Neuronal stem cell (in vitro differentiated cells): ENCODE measurements at places on chromosomes 7 and 10.

- DNase-seq: no peak
Observed at GRCh38 chr7:95481271-95482165, 4.2 kb upstream of the ASB4 start.

DNA sequence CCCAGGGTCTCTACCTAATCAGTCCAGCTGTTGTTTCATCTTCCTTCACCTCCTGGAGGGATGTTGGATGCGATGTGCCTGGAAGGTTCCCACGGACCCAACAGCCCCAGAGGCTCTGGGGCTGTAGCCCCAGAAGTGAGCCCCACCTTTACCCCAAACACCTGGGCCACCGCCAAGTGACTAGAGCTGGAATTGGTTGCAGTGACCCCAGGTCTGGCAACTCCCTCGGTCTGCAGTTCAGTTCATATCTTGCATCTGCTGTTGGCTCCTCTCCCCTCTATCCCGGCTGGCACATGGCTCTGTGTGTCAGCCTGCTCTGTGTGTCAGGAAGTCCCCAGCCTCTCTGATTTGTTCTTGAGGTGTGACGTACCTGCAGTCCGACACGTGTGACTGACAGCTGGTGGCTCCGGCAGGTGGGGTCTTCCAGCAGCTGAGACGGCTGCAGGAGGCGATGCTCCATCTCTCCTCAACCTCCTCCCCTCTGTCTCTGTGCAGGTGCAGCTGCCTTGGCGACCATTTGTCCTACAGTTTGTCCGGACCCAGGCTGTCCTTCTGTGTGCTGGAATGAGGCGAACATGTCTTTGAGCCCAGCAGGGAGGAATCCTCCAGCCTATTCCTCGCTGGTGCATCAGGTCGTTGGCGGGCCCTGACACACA is 38.6 kb downstream of the ELFN1 start:
- DNase-seq: no peak

- DNase-seq: no peak
Observed at GRCh38 chr7:130853503-130854279, 119.7 kb upstream of the KLF14 start.

DNA sequence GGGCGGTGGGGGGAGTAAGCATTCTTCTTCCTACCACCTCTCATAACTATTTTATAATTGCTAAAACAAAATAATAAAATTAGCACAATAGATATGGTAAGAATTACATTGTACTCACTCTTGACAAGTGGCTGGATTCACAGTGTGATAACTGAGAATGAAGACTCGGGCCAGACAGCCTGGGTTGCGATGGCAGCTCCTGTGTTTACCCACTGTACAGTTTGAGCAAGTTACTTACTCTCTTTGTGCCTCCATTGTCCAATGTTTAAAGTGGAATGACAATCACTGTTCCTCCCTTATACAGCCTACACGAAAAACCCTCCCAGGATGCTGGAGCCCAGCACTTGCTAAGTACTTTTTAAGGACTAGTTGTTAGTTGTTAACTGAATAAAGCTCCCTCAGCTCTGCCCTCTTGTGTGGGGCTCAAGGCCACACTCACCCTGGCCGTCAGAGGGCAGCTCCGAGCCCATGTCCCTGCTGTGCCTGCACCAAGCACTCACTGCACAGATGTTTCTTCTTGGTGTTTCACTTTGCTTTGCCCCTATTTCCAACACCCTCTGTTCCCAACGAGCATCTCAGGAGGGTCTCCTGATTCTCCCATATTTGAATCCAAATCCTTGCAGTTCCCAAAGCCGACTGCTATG is 56.4 kb upstream of the NPS start:
- no peak for DNase-seq

DNA sequence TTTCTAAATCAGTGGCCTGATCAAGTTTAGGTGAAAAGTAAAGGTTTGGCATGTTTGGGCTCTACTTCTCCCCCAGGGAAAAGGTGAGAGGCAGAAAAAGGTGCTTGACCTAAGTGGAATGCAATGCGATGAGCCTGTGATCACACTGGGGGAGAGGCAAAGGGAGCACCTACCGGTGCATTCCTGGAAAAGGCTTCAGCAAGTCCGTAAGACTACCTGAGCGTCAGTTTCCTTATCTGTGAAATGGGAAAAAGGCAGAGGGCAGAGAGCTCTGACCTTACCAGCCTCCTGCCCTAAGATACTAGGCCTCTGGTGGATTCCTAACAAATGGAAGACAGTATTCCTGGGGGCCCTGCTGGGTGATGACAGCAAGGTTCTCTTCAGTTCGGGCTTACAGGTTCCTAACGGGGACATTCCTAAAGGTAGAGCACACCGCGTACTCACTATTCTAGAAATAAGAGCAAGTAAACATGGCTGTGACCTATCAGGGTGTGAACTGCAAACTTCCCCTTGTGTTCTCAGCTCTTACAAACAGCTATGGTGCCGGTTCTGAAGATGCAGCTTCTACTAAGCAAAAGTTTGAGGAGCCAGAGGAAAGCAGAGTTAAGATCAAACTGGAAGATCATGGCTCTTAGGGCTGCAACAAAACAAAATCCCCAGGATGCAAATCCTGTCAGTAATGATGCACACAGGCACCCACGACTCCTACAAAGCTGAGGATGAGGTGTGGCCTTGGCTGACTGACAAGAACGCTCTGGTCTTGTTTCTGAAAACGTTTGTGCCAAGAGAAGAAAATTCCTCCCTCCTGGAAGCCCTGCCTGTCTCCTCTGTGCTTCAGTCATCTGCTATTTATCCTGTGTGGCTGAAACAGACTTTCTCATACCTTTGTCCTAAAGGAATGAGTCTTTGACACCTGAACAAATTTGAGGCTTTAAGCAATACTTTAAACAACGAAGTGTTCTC is 13.3 kb upstream of the ACSL5 start:
- no peak for DNase-seq

DNA sequence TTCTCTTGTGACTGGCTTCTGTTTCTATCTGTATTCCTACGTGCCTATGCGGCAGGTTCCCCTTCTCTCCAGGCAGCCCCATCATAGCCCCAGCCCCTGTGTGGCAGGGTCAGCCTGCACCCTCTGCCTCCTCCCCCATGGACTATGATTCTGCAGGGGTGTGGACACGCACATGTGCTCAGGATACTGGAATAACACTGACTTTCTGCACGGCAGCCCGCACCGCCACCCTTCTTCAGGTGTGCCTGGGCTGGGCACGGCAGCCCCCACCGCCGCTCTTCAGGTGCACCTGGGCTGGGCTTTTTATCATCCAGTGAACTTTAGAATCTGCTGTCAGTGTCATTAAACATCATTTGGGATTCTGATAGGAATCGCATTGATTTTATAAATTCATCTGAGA is 202.6 kb upstream of the PPP2R2D start:
- no peak for DNase-seq

DNA sequence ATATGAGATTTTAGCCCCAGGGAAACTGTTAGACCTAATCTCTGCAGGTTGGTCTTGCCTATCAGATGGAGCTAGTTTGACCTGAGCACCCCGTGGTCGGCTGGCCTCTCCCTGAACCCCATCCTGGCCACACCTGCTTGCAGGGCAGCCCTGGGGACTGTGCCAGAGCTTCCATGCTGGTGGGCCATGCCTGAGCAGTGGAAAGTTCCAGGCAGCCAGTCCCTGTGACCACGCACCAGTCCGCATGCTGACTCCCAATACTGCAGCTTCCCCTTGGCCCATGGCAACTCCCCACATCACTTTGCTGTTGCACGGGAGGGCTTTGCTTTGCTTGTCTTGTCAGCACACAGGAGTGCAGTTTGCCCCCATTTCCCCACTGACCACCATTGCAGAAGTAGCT is 427.8 kb upstream of the SEMA3D start:
- DNase-seq: no peak

DNA sequence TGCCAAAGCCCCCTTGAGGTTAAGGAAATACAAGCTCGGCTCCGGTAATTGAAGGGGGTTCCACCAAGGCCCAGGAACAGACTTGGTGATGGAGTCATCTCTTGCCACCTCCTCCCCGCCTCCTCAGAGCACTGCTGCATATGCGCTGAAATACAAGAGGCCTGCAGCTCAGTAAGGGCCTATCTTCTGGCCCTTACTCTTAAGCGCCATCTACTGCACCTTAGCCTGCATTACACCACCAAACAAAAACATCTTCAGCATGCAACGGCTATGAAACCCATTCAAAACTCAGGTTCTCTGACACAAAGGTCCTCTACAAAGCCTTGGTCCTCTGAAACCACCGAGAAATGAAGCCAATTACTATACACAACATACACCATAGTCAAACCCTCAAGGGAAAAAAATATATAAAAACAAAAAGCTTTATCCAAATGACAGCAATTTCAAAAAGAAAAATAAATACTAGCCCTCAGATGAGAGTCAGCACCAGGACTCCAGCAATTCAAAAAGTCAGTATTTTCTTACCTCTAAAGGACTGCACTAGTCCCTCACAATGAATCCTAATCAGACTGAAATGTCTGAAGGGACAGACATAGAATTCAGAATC is 176.8 kb upstream of the TBX20 start:
- DNase-seq: no peak

DNA sequence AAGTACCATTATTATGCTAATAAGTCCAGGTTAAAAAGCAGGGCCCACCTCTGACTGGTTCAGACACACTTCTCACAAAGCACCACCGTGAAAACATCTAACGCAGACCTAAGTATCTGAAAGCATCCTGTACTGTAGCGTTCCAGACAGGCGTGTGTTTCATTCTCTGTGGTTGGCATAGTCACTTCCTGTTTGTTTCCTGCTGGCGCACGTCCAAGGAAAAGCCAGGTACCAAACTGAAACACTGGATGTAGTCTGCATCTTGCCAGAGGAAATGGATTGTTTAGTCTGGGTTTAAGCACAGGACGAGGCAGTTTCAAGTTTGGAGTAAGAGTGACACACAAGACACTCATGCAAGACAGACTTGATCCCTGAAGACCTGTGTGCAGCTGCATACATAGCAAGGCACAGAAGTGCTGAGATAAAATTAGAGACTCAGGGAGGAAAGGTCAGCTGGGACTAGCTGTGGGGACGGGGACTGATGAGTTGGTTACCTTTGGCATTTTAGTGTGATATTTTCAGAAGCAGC is 23.3 kb downstream of the BPGM start:
- no peak for DNase-seq

- no peak for DNase-seq
Observed at GRCh38 chr7:371119-371778, 81.3 kb downstream of the FOXL3 start.

GRCh38 chr10:90741926-90742565 is 115.8 kb downstream of the HTR7 start:
- DNase-seq: no peak

GRCh38 chr10:88120599-88121333 is 257.3 kb downstream of the PTEN start:
- no peak for DNase-seq

- no peak for DNase-seq
Observed at GRCh38 chr7:92794831-92795230, 41.5 kb downstream of the CDK6 start.

DNA sequence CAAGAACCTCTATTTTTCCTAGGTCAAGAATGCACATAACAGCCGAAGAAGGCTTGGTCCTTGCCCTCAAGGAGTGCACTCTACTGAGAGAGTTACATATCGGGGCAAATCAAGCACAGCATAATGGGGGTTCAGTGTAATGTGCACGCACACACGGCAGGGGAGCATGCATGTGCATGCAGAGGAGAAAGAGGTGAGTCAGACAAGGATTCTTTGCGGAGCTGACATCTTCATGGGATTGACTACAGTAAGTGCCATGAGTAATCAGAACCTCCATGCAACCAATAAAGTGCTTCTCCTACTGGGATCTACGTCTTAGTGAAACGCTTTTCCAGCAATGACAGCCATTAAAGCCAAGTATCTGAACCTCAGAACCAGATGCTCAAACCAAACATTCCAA is 123.6 kb downstream of the RNF216 start:
- no peak for DNase-seq

DNA sequence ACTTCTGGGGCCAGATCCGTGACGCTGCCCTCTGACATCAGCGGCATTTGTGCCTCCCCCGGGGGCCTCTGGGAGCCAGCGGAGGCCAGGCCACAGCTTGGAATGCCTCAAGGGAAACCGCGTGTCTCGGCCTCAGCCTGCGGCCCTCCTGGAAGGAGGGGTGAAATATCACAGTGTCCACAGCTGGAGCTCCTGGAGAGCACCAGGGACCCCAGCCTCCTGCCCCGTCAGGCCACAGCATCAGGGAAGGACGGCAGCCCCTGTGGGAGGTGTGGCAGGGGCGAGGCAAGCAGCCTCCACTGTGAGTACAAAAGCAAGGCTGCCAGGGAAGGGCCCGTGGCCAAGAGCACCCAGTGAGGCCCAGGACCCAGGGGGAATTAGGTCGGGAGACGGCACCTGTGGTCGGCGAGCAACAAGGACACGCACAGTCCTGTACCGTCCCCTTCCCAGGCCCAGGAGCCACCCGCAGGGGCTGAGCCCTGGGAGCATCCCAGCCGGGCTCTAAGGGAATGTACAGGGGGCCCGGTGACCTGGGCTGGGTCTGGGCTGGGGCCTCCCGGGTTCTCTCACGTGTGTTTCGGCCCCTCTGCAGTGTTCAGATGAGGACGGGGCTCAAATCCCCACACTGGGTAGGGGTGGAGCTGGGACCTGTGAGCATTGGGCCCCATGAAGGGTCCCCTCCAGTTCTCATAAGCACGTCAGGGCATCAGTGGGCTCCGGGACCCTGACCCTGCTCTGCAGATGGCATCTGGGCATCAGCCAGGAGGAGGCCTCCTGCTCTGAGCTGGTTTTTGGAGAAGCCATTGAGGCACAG is 18.7 kb upstream of the KNDC1 start:
- DNase-seq: no peak

DNA sequence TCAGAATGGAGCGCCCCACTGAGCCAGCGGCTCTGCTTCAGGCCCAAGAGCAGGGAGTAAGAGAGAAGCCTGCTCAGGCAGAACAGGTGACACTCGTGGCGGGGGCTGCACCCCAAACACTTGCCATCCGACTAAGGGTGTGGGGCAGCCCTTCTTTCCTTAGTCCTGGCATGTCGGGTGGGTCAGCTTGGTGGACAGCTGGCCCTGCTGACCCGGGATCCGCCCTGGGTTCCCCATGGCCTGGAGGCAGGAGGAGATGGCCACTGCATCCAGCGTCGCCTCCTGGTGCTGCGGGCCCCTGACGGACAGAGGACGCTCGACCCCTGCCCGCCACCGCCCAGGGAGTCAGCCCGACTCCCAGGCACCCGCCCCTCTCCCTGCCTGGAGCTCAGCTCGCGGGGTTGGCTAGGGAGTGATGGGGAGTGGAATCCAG is 1.2 kb upstream of the PAOX start:
- DNase-seq: no peak

- DNase-seq: no peak
Observed at GRCh38 chr7:522071-522950, 2.7 kb upstream of the PDGFA start.

DNA sequence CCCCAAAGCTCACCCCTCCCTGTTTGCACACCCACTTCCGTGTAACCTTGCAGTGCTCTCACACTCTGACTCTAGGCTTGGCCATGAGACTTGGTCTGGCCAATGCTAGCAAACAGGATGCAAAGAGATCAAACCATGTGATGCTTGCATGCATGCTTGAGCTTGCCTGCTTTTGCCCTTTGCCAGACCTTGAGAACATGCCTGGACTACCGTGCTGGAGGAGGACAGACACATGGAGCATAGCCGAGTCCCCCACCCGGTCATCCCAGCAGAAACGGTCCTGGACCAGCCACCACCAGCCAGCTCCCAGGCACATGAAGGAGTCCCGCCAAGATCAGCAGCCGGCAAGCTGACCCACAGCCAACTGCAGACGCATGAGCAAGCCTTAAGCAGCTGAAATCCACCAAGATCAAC is 23.4 kb downstream of the PYROXD2 start:
- DNase-seq: no peak
